ENCODE measurements at places on chromosomes 13 and 19. TPM values are rescaled to one million over a fixed set of nuclear protein-coding genes. Genes with fewer than 3 reads are reported as not detected.

DNA sequence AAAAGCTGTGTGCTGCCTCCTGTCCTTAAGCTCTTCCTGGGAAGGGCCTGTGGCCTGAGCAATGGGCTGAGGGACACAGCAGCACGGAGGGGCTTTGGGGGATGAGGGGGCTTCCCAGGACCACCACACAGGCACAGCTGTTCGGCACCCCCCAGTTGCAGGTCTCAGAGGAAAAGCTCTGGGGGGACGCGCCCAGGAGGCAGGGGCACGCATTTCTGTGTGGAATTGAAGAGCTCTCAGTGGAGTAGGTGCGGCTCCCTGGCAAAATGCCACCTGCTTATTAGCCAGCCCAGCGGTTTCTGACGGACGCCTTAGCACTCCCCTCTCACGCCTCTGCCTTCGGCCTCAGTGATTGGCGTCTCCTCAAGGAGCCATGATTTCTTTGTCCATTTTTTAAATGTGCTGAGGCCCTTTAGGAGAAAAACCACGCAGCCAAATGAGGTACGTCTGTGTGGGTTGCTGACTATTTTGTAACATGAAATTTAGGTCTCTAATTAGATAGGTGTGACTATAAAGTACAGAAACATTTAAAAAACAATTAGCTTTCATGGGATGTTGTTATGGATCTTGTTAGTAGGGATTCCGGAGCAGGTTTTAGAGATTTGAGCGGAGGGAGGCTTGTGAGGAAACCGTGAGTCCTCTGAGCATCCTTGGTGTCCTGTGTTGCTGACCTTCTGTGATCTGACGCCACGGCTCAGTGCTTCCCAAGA, 4.0 kb downstream of the MCF2L start:
- DNase-seq: no peak

DNA sequence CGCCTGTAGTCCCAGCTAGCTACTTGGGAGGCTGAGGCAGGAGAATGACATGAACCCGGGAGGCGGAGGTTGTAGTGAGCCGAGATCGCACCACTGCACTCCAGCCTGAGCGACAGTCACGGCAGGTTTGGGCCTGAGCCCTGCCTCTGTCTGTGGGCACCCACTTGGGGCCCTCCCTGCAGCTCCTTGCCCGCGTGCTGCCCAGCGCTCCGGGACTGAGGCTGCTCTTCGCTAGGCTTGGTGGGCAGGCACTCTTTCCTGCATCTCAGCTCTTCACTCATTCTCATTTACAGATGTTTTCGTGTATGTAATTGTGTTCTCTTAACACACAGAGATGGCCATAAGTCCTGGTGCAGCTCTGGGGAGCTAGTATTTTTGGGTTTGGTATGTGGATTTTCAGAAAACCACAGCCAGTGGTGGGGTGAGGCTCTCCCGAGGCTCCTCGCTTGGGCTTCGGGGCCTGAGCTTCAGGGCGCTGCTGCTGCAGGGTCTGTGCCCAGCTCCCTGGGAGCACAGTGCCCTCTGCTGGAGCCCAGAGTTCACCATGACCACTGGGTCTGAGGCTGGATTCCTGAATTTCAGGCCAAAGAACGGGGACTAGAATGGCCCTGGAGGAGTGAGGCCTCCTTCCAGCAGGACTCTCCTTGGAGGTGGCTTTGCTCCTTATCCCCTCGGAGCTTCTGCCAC, 15.2 kb downstream of the UPF1 start:
- DNase-seq: no peak

NEK5 gene
- 5.7 TPM for polyA plus RNA-seq

GRCh38 chr13:32117701-32118100, 86.1 kb downstream of the FRY start:
- no peak for DNase-seq
